ENCODE measurements at places on chromosomes 12 and 14.

GRCh38 chr14:105023791-105024480 lies 3.1 kb upstream of the CDCA4 start:
- DNase-seq = no peak

DNA sequence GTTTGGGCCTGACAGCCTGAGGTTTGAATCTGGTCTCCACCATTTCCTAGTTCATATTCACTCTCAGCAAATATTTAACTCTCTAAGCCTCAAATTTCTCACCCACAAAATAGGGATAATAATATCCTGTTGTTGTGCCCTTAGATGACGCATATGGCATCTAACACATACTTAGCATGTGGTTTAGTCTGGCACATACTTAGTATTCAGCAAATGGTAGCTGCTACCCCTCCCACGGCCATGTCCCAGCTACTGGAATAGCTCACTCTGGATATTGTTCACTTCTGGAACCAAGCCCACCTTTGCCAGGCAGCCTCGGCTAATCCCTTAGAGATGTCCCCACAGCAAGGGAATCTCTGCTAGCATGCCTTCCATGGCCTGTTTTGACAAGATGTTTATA lies 53.3 kb downstream of the BICD1 start:
- DNase-seq = no peak

DNA sequence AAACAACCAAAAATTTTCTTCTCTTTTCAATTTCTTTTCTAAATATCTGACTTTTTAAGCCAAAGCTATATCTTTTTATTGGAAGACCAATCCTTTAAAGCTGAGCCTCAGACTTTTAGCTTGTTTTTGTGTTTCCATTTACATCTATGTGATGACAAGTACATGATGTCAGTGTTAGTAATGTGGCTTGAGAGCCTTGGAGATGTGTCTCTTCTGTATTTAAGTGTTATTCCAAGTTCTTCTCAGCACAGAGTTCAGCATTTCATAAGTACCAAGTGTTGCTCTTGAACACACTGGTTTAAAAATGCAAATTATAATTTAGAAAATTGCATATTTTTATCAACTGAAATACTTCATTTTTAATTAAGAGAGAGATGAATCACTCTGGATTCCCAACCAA lies 948.9 kb upstream of the FLRT2 start:
- no peak for DNase-seq

- no peak for DNase-seq
These were observed 22.8 kb upstream of the OASL start for GRCh38 chr12:121061831-121062230.

DNA sequence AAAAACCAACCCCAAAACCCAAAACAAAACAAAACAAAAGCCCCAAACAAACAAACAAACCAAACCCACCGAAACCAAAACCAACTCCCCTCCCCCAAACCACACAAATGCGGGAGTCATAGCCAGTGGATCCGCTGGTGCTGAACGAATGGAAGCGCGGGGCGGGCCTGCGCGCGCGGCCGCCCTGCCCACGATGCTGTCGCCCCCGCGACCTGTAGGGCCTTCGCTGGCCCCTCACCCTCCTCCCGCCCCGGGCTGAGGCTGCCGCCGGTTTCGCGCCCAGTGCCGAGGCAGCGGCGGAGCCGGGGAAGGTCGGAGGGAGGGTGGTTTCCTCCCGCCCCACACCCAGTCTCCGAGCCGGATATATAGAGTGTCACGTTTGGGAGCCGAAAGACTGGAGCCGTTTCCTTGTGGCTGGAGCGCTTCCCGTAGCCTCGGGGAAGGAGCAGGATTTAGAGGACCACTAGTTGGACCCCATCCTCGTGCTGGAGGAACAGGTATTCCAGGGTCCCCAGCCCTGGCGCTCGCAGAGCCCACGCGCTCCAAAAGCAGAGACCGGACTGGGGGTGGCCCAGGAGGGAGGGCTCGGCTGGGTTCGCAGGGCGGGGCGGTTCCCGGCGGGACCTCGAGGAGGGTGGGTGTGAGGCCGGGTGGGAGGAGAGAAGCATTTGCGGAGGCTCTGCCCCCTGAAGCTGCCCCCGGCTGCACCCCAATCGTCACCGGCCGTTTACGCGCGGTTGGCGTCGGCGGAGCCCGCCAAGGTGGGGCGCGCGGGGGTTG lies at the start of gene FAR2:
FAR2 (plus strand) TSS at position 368 of the 780 bp plus-strand sequence. CDS start 121,172 bp downstream, outside the sequence.
- DNase-seq = no peak

GRCh38 chr12:49146406-49146805 lies 15.2 kb upstream of the TUBA1B start:
- DNase-seq = no peak

DNA sequence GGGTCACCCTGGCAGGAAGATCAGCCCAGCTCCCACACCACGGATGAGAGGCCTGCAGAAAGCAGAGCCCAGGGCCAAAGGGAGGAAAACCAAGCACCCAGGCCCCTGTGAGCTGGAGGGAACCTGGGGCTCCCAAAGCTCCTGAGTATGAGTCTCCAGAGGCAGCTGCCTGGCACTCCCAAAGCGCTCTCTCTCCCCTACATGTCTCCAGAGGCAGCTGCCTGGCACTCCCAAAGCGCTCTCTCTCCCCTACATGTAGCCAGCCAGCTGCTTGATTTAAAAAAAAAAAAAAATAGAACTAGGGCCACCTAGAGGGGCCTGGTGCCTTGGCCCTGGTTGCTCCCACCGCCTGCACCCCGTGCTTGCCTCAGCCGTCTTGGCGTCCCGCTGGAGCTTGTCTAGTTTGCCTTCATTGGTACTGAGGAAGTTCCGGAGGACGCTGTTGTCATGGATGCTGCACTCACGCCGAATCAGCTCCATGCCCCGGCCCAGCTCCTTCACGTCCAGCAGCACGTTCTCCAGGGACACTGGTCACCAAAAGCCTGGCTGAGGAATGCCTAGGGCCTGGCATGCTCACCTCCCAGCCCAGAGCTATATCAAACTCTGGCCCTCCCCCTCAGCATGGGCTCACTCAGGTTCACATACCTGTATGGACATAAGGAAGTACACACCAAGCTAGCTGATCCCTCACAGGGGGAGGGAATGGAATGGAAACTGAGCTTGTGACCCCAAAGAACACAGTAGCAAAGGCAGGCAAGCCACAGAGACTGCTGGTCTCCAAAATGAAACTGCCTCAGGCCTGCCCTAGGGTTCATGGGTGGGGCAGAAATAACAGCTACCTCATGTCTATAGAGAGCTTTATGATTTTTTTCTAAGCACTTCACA lies 24.7 kb downstream of the PRPF40B start:
- no peak for DNase-seq

DNA sequence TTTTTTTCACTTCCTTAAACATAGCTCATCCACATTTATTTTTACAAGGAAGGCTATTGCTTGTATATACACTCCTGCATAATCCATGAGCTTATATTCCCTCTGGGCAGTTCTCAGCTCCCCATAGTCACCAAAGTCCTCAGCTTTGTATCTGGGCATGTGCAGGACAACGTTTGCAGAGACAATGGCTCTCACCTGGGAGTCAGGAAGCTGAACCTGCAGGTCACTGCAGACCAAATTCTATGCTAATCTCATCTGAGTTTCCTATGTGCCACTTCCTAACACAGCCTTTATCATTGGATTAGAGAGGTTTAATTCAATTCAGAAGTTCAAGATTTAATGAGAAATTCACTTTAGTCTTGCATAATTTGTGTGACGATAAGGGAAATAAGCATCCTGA lies 131.5 kb downstream of the KCNK10 start:
- DNase-seq = no peak

- DNase-seq = no peak
These were observed 544.0 kb downstream of the CCER1 start for GRCh38 chr12:90410962-90411361.

- DNase-seq = no peak
These were observed 14.2 kb downstream of the ELK3 start for GRCh38 chr12:96208346-96208745.

DNA sequence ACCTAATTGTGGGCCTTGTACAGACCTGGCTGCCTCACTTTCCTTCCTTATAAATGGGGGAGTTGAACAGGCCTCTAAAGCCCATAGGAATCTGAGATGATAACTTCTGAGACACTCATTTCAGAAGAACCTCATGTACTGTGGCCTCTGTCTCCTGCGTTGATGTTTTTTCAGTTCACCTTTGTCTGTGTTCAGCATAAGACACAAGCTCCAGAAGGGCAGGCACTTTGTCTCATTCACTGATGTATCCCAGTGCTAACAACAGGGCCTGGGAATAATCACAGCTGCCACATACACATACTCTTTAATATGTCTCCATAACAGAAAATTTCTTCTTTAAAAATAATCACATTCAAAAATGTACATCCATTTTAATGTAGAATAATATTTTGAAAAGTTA lies 3.3 kb downstream of the FGD6 start:
- no peak for DNase-seq

GRCh38 chr12:29278673-29279420 lies 102.1 kb downstream of the ERGIC2 start:
- no peak for DNase-seq

- DNase-seq = no peak
These were observed 122.9 kb upstream of the PCED1B start for GRCh38 chr12:46956451-46957035.

DNA sequence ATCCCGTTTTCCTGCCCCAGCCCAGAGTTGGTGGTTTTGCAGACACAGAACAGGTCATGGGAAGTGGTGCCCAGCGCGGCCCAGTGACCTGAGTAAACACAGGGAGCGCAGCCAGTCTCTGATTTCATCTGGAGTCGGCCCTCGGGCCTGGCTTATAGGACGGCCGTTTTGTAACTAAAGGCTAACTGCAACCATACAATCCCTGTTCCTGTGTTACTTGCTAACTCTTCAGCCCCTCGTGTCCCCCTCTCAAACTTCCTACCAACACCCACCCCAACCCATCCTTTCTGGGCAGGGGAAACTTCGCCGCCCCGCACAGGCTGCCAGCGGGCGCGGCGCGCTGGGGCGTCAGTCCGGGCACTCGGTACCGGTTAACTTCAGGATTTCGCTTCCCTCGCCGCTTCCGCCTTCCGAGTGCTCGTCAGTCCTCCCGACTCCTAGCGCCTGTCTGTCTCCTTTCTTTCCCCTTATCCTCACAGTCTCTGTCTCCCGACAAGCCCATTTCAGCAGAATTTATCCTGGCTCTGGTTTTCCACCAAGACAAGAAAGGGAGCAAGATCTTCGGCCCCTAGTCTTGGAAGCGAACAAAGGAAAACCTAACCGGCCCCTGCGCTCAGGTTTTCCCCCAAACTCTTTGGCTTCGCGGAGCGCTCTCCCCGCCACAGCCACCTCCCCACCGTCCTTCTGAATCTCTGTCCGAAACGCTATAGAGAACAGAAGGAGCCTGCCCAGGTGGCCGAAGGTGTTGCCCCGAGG lies 2.0 kb downstream of the SIX1 start:
- peak; percentile 75 for DNase-seq

DNA sequence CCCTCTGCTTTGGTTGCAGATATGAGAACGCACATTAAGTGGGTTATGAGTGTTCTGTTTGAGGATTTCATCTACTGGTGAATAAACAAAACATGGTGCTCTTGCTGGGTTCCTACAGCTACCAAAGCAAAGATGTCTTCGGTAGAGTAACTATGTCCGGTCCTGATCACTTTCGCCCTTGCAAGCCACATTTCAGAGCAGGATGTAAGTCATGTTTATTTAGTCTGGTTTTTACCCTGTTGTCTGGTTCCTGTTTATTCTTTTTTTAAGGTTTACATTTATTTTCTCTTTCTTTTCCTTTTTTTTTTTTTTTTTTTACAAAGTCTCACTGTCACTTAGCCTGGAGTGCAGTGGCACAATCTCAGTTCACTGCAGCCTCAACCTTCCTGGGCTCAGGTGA lies 99.2 kb downstream of the VEZT start:
- no peak for DNase-seq

GRCh38 chr14:95979339-95980042 lies 59.7 kb upstream of the C14orf132 start:
- DNase-seq = no peak

- no peak for DNase-seq
These were observed 12.8 kb upstream of the CISTR start for GRCh38 chr12:53764615-53765014.

- no peak for DNase-seq
These were observed 2.7 kb upstream of the INHBE start for GRCh38 chr12:57452181-57452936.

- DNase-seq = no peak
These were observed 14.2 kb downstream of the HEBP1 start for GRCh38 chr12:12985817-12986408.

GRCh38 chr12:125871811-125872594 lies 806.8 kb downstream of the AACS start:
- no peak for DNase-seq

GRCh38 chr12:99170461-99170860 lies 477.1 kb upstream of the GARIN6 start:
- no peak for DNase-seq

DNA sequence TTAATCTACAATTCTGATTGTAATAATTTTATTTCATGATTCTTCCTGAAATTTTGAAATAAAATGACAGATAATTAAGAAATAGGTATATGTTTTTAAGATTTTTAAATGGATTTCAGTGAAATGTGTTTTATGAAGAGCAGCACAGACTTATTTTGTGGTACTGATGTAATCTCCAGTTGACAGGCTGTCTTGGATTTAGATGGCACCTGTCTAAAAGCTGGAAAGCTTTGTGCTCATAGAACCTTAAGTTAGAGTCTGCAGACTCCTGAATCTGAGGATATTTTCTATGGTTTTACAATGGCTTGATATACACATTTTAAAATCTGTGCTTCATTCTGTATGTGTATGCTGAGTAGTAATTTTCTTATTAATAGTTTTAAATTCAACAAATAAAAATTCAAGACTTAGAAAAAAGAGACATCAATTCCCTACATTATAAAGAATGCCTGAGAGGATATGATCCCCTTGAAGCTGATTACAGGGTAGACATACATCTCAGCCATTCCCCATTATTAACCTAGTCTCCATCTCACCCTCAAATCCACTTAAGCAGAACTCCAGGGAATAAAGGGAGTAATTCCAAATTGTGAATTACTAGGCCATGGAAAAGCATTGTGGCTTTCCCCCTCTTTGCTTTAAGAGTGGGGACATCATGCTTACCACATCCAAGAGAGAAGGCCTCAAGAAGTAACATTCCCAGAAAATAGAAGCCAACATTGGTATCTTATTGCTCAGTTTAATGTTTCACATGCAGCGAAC lies 33.7 kb upstream of the ACSS3 start:
- DNase-seq = no peak
